ENCODE measurements at places on chromosomes 6 and 20.

- DNase-seq, result peak; percentile 41
Observed at GRCh38 chr20:61437280-61438206, 185.5 kb downstream of the CDH4 start.

DNA sequence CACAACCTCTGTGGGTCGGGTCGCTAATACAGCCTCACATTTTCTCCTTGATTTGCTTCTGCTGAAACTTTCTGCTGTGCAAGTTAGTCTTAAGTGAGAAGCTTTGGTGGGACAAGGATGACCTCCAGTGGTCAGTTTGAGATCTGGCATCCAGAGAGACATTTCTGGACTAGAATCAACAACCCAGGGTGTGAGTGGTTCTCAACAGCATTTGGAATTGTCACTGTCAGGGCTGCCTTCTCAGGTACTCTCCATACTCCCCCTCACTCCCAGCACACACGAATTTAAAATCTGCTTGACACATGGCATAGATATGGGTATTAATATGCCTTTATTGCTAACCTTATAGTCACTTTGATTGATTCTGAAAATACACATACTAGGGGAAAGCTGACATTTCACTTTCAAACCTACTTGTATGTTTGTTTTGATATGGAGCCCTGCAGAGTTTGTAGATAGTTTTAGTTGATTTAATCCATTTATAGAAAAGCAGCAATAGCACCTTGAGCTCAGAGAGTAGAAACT is 13.2 kb downstream of the OTOR start:
- peak; percentile 82 for DNase-seq

DNA sequence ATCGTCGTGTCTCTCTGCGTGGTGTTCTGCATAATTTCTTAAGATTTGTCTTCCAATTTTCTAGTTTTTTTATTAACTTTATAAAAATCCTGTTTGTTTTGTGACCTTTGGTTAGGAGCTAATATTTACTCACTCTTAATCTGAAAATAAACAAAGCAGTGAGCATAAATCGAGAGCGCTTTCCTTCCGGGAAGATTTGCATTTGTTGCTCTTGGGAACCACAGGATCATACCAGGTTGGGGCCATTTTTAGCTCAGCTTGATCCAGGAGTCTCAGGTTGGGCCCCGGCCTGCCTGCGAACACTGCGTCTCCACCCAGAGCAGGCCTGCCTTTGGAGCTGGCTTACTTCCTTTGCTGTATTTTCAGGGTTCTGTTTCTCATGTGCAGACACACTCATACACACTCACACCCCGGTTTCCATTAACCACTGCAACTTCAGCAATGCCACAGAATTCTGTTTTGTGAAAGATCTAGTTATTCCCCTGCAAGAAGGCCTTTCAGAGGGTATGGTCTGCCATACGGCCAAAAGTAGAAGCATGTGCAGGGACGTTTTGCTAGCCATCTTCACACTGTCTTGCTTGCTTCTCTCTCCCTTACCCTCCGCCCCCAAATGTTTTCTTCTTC is 17.3 kb downstream of the BPHL start:
- DNase-seq, result no peak

GRCh38 chr20:61599061-61599531 is 347.0 kb downstream of the CDH4 start:
- DNase-seq, result no peak

- DNase-seq, result no peak
Observed at GRCh38 chr20:11748436-11748835, 169.3 kb upstream of the BTBD3 start.

DNA sequence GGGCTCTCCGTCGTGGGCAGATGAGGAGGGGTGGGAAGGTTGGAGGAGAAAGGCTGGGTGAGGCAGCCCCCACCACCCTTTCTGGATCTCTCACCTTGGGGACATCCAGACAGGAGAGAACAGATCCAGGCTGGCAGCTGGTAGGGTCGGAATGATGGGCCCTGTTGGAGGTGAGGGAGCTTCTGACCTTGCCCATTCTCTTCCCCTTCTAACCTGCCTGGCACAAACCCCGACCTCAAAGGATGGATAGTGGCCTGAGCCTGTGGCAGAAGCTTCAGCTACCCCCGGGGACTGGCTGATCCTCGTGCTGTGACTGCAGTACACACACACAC is 6.0 kb upstream of the NPBWR2 start:
- no peak for DNase-seq

DNA sequence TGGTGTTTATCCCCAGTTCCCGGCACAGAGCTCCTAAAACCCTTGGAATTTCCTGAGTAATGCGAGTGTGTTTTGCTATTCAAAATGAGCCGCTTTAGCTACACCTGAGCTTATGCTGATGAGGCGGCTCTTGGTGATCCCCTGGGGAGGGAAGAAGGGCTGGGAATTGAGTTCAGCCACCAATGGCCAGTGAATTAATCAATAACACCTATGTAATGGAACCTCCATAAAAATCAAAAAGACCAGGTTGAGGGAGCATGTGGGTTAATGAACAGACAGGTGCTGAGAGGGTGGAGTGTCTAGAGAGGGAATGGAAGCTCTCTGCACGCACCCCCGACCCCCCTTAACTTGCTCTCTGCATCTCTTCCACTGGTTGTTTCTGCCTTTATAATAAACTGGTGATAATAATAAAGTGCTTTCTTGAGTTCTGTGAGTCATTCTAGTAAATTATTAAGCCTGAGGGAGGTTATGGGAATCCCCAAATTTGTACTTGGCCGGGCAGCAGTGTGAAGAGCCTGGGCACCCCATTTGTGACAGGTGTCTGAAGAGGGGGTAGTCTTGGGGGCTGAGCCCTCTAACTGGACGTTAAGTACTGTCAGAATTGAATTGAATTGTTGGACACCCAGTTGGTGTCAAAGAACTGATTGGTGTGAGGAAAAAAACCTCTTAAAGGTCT is 24.6 kb upstream of the SERPINB1 start:
- DNase-seq, result no peak

DNA sequence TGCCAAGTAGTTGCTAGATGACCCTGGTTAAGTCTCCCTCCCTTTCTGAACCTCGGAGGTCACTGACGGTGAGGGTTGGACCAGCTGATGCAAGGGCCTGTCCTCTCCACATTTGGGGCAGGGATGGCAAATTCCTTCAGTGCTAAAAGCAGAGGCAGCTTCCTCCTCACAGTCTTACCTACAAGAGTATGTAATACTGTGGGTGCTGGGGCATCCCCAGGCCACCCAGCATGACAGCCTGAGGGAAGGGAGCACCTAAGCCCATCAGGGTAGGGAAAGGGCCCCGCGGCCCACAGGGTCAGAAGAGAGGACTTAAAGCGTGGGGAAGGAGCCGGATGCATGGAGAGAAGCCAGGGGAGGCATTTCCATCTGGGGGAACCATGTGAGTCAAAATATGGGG is 38.0 kb downstream of the TGM3 start:
- DNase-seq, result no peak

- DNase-seq, result no peak
Observed at GRCh38 chr6:146881228-146882181, 282.7 kb downstream of the ADGB start.

- DNase-seq, result no peak
Observed at GRCh38 chr6:168169624-168170023, 90.6 kb upstream of the FRMD1 start.

DNA sequence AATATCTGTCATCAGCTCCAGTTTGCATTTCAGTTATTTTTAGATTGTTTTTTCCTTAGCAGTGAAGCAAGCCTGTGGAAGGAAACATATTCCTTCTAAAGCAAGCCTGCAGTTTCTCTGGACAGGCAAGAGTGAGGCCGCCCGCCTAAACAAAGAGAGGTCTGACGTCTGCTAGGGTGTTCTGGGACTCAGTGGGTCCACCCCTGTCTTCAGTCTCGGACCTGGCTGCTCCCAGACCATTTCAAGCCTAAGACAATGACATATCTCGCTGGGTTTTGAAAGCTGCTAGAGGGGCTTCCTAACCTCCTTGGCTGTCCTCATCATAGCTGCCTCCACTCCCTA is 36.8 kb upstream of the RNF24 start:
- DNase-seq, result no peak

DNA sequence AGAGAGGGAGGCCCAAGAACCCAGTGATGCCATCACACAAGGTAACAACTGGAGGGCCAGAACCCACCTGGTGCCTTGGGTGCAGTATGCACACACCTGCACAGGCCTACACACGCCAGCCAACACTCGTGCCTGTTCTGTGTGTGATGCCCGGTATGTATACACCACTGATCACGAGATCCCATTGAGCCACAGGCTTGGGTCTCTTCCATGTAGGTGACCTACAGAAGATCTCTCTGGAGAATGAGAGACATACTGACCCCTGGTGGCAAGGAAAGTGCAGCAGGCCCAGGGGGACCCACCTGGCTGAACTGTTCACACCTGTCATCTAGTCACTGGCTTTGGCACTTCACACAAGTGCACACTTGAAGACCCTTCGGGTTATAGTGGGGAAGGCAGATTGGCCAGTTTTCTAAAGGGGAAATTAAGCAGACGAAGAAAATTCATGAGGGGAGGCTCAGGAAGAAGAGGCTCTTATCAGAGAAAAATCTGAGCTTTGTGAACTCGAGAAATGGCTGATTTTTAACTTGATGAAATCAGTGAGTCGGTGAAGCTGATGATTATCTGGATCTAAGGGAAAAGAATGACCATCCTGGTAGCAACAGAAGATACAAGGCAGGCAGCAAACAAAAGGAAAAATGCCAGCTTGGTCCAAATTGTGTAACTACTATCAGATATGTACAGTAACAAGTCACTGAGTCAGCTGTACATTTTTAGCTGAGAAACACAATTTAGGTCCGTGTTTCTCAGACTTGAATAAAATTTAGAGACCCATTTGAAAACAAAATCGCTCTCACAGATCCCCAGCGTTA is 69.1 kb upstream of the PBOV1 start:
- DNase-seq, result no peak

DNA sequence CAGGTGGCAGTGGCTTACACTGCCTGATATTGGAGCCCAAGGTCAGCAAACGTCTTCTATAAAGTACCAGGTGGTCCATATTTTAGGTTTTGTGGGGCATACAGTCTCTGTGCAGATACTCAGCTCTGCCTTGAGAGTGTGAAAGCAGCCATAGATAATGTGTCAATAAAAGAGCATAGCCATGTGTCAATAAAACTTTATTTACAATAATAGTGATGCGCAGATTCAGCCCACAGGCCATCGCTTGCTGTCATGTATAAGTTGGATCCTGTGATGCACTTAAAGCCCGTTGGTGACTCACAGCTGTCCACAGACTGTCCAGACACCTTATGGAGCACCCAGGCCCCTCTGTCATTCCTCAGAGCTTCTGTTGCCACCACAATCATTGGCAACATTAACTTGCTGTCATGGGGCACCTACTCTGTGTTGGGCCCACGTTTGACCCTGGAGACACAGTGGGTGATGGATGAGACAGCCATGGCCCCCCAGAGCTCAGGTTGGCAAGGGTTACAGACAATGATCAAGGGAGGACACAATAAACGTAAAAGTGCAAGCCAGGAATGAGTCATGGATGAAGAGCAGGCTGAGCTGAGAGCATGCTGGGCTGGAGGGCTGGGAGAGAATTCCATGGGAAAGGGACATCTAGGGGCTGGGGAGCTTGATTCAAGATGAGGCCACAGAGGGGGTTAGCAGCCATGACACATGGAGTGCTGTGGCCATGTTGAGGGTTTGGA is 173.6 kb downstream of the TAF4 start:
- DNase-seq, result no peak
